ENCODE measurements at places on chromosomes 7 and 10.

DNA sequence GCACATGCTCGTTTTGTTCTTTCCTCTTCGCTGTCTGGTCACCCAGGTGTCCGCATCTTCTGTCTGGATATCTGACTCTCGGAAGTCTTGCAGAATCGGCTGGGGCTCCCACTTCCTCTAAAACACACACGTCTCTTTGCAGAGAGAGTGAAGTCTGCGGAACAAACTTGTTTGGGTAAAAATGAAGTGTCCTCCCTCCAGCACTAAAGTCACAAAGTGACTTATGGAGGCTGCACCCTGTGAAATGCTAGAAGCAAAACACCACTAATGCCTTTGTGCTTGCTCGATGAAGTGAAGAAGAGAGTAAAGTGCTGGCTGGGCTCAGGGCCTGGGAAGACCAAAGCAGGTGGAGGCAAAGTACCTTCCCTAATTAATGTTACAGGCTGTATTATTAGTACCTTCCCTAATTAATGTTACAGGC, 71.4 kb downstream of the FGFR2 start:
- no peak overlapping the region for H3K4me3 ChIP-seq
- no peaks in the 10 kb centered on the region for H3K36me3 ChIP-seq
- H3K27ac ChIP-seq: no peak overlapping the region
- H3K27me3 ChIP-seq: no peaks in the 10 kb centered on the region
- no peaks in the 10 kb centered on the region for H3K4me1 ChIP-seq

DNA sequence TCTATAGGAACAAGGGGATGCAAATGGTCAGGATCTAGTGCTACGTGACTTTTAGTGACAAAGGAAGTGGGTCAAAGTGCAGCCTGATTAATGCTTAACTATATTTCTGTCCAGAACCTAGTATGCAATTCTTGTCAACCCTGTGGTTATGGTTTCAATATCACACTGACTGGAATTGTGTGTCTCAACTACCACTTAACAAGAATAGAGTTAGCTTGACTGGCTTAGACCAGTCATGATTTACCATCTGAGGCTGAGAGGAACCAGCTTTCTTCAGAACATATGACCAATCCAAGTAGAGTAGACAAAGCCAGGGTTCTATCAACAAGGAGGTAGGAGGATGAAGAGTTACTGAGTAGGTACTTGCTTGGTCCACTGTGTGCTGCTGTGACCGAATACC, 54.4 kb downstream of the MYPN start:
- H3K27ac ChIP-seq: no peak overlapping the region
- H3K4me1 ChIP-seq: no peaks in the 10 kb centered on the region
- peaks cover 83% of the 10 kb centered on the region for H3K36me3 ChIP-seq
- no peak for DNase-seq

- H3K36me3 ChIP-seq: no peaks in the 10 kb centered on the region
- DNase-seq: no peak
- no peak overlapping the region for H3K27ac ChIP-seq
- no peaks in the 10 kb centered on the region for H3K27me3 ChIP-seq
Observed at GRCh38 chr10:43287056-43288007, 20.5 kb upstream of the RASGEF1A start.

DNA sequence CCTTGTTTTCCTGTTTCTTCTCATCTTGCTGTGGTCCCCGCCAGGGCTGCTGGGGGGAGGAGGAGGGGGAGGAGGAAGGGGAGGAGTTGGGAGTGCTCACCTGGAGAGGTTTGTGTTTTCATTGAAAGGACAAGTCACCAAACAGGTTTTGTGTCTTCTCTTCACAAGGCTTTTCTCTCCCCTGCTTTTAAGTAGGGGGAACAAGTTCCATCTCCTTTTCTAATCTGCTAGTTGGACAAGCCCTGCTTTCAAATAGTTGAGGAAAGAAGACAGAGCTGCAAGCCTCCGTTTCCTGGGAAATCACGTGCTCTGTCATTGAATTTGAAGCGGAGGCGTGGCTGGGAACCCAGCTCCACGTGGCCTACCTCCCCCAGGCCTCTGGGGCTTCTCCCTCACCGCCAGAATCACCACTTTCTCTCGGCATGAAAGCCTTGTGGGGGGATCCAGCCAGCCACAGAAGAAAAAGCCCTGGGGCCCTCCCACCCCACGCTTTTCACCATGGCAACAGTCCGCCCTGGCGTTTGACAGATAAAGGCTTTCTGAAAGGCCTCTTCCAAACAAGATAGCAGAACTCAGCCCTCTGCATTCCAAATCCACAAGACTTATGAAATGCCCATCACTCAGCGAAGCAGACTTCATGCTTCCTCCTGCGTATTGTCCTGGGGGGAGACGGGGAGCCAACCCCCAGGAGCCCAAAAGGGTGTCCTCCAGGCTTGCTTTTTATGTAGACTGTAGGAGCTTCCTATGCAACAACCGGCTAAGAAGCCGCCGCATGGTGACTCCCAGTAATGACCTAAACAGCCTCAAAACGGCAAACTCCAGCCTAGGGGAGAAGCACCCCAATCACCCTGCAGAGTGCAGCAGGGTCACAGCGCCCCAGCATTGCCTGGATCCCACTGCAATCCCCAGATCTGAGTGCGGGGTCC, 51.7 kb downstream of the PROSER2 start:
- peaks cover 26% of the 10 kb centered on the region for H3K4me1 ChIP-seq
- H3K36me3 ChIP-seq: no peaks in the 10 kb centered on the region
- H3K4me3 ChIP-seq: no peak overlapping the region
- no peaks in the 10 kb centered on the region for H3K27me3 ChIP-seq
- no peak for DNase-seq

GRCh38 chr10:80598084-80598798, 60.5 kb downstream of the SH2D4B start:
- no peaks in the 10 kb centered on the region for H3K27me3 ChIP-seq
- H3K36me3 ChIP-seq: no peaks in the 10 kb centered on the region
- H3K27ac ChIP-seq: no peak overlapping the region
- no peak for DNase-seq
